ENCODE measurements at places on chromosomes 1 and 21. TPM values are rescaled to one million over a fixed set of nuclear protein-coding genes. Genes with fewer than 3 reads are reported as not detected.

Gene ITLN1
- not detected for total RNA-seq

DNA sequence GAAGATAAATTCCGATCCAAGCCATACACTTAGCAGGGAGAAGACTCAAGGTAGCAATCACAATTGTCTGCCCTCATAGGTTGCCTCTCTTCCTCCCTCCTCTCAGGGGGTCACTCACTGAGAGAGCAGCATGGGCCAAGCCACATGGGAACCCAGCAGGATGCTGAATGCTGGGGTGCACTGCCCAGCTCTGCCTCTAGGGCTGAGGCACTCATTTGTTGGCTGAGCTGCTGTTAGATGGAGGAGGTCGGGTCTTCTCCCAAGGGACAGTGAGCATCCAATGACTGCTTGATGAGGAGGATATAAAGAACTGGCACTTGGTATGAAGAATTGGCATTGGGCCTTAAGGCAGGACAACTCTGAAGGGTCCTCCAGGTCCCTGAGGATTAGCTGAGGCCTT lies 418.8 kb downstream of the SIPA1L2 start:
- DNase-seq = no peak

Gene SPRR2A
- total RNA-seq = not detected

DNA sequence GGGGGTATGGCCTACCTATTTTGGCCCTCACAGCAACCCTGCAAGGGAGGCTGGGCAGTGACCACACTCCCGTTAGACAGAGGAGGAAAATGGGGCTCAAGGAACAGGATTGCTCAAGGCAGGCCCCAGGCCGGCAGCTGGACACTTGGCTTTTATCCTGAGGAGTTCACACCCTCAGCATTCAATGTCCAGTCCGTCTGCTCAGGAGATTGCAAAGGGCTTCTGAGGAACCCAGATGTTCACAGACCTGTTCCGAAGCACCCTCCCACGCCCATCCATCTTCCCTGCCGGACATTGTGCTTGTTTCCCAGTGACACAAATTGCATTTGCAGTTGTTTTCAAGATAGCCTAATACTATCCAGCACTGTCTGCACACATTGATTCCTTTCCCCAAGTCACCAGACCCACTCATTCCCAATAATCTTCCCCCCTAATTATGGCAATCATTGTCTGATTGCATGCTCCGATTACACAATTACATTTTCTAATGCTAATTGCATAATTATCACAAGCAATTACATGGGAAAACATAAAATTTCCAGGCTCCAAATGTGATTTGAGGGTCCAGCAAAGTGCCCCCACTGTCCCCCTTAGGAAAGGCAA lies 4.3 kb upstream of the UBL4B start:
- DNase-seq = peak; percentile 27

- no peak for DNase-seq
These were observed 350.0 kb upstream of the RUNX1 start for GRCh38 chr21:35399002-35399530.

Gene RNU1-3
- under 0.01 TPM for total RNA-seq

Gene SHISAL2A
- not detected for total RNA-seq

Gene KCNJ9
- 0.28 TPM for total RNA-seq

Gene TRIM46
- 3.5 TPM for total RNA-seq

Gene CYP4B1
- 4.9 TPM for total RNA-seq
